Left hindlimb (tissue), 1 donor: ENCODE measurements at places on chromosomes 1 and 21.

DNA sequence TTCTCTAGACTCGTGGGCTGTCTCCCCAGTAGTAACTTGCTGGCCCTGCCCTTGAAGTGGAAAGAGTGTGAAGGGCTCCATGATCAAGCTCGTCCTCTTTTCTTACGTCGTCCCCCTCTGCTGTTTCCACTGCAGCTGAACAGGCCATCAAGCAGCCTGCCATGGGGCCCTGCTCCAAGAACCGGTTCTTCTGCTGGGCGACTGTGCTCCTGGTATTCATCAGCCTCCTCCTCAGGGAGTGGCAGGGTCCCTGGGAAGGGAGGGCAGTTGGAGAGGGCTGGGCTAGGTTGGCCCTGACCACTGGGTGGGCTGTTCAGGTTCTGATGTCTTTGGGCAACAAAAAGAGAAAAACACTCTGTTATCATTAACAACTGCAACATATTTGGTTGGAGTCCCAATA, 151.5 kb downstream of the FCRL5 start:
- no peak for DNase-seq

- DNase-seq: no peak
Observed at GRCh38 chr1:163202833-163203451, at the start of gene RGS5. RGS5 (minus strand) TSS chr1:163202916; CDS start chr1:163202835, 81 bp downstream.

DNA sequence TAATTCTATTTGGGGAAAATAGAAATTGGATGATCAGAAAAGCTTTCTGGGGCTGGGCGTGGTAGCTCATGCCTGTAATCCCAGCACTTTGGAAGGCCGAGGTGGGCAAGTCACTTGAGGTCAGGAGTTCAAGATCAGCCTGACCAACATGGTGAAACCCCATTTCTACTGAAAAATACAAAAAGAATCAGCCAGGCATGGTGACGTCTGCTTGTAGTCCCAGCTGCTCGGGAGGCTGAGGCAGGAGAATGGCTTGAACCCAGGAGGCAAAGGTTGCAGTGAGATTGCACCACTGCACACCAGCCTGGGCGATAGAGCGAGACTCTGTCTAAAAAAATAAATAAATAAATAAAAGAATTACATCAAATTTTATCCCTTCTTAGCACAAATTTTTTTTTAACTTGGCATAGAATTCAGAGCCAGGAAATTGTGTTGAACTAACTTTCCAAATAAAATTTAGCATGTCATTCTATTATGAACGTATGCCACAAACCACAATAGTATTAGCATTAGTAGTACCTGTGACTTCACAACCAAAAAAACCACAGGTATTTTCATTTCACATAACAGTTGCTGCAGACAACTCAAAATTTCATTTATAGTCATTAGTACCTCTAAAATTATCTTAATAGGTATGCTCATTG, 4.5 kb upstream of the ANKRD13C start:
- DNase-seq: no peak

DNA sequence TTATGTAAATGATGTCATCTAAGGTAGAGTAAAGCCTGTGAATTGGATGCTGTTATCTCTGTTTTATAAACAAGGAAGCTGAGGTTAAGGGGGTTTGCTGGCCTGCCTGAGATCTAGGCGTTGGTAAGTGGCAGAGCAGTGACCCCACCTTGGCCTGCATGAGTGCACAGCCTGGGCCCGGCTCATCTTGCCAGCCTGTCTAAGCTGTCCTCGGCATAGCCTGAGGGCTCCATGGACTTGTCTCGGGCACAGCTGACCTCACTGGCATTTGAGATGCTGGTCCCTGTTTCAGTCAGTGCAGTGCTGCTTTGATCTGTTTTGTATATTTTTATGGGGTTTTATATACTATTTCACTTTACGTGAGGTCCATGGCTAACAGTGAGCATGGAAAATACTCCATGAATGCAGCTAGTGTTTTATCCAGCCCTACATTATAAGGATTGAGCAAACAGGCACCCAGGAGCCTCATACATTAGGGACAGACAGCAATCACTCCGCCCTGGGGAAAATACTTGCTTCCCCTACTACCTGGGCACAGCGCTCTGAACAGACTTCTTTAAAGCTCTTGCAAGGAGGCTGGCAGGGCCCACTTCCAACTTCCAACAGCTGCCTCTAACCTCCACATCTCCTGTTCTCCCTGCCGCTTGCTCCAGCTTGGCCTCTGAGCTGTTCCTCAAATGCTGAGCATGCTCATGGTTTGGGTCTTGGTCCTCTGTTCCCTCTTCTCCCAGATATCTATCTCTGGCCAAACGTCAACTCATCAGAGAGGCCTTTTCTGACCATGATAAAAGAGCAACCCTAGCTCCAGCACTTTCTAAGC, 150.6 kb upstream of the HMGB4 start:
- DNase-seq: no peak

DNA sequence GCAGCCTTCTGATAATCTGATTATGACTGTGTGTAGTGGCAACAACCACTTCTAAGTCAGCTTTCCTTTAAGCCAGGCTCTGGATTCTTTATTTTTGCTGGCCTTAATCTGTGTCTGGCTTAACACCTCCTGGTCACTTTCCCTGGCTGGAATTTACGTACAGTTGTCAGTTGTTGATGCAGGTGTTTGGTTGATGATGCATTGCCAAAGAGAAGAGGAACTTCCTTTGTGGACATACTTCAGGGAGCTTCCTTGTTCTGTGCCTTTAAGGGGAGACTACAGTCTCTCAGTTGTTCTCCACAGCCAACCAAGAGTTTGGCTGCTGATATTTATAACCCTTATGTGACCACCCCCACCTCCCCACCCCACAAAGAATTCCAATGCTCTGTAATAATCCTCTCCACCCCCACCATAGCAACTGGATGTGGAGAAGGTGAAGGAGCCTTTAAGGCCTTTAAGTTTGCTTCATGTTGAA, 96.0 kb upstream of the BMP8A start:
- DNase-seq: peak; percentile 65

DNA sequence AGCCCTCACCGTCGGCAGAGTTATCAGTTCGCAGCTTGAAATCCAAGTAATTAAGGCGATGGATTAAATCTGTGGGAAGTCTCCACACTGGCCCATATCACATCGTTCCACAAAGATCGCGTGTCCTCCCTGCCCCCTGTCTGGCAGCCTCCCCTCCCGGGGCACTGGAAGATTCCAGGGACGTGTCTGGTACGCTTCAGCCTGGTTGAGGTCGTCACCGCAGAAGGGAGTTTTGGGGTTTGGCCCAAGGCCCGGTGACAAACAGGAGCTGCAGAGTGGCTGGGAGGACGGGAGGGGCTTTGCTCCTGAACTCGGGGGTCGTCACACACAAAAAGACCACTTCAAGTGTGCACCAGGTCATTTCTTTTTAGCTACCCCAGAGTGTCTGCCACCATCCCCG, 51.1 kb downstream of the PRDM16 start:
- no peak for DNase-seq

GRCh38 chr1:38246955-38247952, 200.7 kb upstream of the POU3F1 start:
- DNase-seq: no peak

GRCh38 chr1:119472080-119472818, 34.8 kb upstream of the HSD3B1 start:
- no peak for DNase-seq

DNA sequence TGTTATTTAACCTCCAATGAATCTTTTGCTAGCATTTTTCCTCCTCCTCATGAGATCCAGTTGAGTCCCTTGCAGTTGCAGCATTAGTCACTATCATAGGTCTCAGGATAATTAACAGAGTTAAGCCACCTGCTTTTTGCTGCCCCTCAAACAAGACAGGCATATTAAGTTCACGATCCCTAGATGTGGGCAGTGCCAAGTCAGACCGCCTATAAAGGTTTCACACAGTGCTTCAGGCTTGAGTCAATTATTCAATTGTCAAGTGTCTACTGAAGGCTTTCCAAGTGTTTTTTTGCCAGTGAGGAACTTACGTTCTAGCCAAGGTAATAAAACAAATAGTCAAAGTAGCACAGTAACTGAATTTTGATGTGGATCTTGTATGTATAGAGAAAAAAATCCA, 175.0 kb downstream of the DAB1 start:
- no peak for DNase-seq

DNA sequence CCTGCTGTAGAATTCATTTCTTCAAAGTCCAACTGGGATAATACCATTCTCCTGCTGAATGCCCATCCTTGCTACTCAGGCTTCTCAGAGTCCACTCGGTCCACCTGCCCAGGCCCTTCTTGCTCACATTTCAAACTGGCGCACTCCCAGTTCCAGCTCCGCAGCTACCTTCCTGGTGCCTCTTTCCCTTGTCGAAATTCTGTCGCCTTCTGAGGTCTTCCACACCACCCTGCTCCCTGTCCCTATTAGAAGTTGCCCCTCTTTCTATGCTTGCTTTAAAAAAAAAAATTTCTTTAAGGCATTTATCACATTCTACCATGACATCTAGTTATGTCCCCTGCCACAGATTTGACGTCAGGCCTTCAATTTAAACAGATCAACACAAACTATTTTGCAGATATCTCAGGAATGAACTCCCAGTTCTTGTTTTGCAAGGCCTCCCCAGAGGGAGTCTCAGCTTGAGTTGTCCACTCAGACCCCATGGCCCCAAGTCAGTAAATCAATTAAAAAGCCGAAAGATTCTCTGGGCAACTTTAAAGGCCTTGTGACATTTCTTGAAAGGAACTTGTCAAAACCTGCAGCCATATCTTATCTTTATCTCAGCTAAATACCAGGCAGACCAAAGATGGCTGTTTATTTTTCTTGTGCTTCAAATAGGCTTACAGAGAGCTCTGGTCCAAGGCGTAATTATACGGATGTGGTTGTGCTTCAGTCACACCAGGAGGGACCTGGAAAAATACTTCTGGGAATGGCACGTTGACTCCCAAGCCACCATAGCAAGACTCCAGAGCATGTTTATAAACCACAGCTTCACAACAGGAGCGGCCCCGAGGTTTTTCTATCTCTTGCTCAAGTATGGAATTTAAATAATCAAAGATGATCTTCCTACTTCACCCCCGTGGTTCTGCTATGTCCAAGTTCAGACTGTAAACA, 2.2 kb downstream of the FAM89A start:
- no peak for DNase-seq

DNA sequence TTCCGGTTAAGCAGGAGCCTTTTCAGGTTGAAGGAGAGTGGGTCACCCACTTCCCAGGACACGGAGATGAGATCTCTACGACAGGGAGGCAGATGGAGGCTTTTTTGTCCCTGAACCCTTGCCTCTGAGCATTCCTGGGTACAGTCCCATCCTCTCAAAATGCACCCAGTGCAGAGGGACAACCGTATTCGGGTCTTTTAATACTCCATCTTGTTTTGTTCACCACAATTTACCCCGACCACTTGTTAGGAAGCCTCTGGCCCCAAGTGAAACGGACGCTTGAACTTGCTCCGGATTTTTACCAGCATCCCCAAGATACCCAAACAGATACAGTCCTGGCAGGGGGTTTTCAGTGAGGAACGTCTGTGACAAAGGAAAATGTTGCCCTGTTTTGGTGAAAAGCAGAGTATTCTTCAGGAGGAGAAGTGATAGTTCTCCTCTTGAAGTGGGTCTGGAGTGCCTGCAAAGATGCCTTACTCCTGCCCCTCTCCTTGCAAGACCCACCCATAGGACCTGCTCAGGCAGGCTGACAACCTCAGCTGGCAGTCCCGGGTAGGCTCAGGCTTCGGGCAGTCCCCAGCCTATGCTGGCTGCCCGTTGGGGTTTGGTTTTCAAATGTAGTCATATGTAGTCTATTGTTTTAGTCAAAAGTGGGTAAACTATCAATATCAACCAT, 669 bp upstream of the ARL8A start:
- DNase-seq: no peak

GRCh38 chr1:150807249-150808023, 624 bp downstream of the CTSK start:
- peak; percentile 36 for DNase-seq

DNA sequence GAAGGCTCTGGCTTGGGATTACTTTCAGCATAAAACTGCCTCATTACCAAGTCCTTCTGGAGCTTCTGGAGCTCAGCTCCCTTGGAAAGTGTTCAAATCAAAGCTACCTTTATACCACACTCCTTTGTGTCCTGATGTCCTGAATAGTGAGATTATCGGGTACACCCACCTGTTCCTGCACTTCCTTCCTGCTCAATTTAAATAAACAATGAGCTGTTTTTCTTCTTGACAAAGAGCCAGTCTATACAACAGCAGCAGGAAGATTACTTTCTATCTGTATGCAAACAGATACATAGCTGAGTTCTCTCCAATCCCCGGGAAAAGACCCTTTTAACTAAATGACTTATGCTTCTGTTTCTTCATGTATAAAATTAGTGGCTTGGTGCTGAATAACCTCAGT, 258.0 kb upstream of the FMN2 start:
- DNase-seq: no peak

DNA sequence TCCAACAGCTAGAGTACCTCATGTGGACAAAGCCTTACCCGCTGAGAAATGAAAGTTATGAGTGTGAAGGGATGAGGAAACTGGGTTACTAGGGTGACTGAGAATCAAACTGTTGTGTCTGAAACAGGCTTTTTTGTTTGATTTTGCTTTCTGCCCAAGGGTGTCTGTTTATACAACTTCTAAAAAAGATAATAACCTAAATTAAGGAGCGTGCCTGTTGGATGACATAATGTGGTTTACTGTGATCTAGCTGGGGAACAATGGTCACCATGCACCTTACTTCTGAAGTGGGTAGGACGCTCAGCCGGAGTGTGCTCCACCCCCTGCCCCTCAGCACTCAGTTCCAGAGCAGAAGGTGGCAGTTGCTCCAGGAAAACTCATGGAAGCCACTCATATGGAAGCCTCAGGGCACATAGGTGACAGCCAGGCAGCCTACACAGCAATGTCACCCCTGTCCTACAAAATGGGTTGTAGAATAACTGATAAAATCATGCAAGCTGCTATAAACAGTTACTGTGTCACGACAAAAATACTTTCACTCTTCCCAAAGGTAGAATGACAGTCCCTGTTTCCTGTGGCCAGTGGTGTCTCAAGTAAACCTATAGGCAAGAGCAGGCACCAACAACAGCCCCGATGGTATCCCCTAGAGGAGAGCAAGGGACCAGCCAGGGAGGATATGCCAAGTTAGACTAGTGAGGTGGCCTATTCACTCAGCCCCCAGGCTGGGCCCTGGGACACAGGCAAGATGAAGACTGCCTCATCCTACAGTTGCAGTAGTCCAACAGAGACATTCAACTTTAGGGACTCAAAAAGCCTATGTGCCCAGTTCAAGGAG, 29.3 kb downstream of the SIPA1L2 start:
- DNase-seq: no peak

DNA sequence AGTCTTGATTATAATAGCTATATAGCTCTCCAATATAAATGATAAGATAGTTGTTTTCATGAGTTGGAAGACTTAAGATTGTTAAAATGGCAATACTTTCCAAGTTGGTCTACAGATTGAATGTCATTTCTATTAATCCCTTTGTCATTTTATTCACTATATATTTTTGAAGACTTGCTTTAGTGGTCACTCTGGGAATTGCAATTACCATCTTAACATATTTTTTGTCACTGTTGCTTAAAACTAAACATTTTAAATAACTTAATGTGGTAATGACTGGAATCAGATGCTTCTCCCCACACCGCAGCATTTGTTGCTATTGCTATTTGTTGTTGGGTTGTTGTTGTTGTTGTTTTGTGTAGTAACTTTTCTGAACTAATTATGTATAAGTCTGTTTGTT, 1592.9 kb downstream of the MRPL39 start:
- no peak for DNase-seq
